GOT3 (cell line): ENCODE measurements at places on chromosomes 5 and 9.

DNA sequence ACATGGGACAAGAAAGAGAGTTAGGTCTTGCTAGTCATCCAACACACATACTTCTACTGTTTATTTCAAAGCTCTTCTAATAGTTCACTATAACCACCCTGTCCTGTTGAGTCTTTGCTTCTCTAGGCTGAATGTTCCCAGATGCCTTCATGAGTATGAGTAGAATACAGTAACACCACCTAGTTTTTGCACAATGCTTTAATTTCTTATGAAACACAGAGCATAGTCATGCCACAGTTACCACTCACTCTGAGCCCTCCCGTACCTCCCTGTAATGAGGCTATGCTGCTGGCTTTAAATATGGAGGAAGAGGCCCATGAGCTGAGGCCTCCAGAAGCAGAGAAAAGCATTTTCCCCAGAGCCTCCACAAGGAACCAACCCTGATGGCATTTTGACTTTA, 75.0 kb upstream of the SLC1A3 start:
- DNase-seq: no peak

DNA sequence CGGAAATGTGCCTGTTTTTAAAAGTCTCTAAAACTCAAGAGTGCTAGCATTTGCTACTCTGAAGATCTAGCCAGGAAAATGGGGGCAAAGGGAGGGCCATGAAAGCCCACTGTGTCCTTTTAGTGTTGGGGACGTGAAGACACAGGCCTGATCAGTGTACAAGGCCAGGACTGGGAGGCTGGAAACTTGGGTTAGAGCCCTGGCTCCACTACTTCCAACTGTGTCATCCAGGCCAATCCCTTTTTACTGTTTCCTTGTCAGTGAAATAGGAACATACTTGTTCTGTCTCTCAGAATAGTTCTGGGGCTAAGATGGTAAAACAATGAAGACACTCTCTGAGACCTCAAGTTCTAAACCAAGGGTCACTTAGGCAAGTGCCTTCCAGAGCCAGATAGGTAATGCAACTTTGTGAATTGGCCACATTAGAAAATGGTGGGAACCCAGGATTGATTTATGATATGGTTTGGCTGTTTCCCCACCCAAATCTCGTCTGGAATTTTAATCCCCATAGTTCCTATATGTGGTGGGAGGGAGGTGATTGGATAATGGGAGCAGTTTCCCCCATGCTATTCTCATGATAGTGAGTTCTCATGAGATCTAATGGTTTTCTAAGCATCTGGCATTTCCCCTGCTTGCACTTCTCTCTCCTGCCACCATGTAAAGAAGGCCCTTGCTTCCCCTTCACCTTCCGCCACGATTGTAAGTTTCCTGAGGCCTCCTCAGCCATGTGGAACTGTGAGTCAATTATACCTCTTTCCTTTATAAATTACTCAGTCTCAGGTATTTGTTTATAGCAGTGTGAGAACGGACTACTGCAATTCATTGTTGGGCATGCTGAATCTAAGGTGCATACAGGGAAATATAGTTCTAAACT, 30.4 kb upstream of the B4GALT1 start:
- DNase-seq: no peak

DNA sequence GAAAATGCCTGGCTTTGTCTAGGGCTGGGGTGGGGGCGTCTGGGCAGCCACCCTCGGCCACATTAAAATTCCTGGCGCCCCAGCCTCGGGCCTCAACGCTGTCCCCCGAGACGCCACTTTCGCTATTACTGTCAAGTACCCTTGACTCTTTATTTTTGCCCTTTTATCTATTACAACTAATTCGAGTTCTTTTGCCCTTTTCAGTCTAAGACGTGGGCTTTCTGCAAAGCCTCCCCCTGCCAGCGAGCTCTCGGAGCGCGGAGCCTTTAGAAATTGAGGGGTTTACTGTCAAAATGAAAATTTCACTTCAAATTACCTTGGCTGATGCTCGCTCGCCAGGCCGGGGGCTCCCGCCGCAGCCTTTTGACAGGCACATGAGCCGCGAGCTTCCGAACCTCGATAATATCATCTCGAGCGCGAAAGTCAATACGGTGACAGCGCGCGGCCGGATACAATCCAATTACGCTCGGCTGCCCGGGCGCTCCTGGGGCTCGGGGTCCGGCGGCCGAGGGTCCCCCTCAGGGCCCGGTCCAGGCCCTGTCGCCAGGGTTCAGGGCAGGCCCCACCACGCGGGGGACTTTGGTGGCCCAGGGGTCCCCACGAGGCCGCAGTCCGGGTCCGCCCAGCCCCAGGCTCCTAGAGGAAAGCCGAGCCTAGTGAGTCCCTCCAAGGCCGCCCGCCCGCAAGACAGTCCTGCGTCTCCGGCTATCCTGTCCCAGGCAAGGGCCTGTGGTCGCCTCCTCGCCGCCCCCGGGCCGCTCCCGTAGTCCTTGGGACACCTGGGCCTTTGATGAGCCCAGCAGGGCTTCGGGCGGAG, 6.7 kb downstream of the IRX4 start:
- no peak for DNase-seq

- DNase-seq: no peak
These were observed 222.0 kb upstream of the TRIM32 start for GRCh38 chr9:116464987-116465571.

GRCh38 chr5:55143624-55144023, 16.3 kb upstream of the GPX8 start:
- no peak for DNase-seq

DNA sequence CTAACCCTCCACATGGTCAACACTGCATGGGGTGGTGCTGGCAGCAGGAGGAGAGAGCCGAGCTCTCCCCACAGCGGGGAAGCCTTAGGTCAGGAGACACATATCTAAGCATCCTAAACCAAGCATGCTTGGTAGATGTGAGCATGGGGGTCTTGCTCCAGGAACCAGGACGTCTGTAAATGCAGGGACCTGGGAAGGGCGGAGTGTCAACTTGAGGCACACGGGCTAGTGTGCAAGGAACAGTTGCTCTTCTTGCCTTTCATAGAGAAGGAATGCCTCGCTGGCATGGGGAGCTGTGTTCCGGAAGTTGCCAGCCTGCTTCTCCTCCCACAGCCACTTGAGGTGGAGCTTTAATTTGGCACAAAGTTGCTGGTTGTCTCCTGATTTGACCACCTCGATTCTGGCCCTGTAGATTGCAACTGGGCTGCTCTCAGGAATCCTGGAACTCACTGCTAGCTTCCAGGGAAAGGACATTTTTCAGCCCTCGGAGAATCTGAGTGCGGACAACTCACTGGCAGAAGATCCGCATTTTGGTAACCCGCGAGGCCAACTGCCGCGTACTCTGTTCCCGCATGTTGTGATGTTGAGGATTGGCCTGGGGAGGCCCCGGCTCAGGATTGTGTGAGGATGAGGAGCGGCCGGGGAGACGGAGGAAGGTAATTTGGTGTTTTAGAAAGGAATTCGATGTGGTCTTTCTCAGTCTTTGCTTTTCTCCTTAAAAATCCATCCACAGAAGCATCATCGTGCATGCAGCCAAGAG, 370.3 kb upstream of the IRX1 start:
- no peak for DNase-seq

GRCh38 chr5:15008476-15008875, 136.9 kb upstream of the ANKH start:
- DNase-seq: peak; percentile 57

DNA sequence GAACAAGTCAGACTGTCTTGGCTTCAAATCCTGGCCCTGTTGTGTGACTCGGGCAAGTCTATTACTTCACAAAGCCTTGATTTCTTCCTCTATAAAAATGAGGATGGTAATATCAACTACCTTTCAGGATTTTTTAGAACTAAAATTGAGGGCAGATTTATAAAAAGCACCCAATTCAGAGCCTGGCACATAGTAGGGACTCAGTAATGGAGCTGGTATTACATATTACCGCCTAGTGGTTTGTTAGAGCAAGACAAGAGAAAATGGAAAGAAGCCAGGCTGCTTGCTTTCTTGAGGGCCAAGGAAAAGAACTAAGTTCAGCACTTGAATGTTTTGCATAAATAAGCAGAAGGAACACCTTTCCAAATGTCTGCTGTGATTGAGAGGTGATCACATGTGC, 19.4 kb downstream of the ZNF346 start:
- no peak for DNase-seq

GRCh38 chr5:145975361-145976066, 39.1 kb downstream of the SH3RF2 start:
- DNase-seq: no peak
